Activated CD8-positive, alpha-beta T cell treated with anti-CD3 and anti-CD28 coated beads, Interleukin-2, amount 10 ng/mL, durations not matched to agents 7 days and 5 days (primary cell): ENCODE measurements at places on chromosomes 3 and 15.

GRCh38 chr3:179898024-179898423 lies 138.7 kb downstream of the PEX5L start:
- peak; percentile 30 for DNase-seq

- no peak for DNase-seq
These were observed 40.3 kb downstream of the SLC6A20 start for GRCh38 chr3:45756055-45756454.

DNA sequence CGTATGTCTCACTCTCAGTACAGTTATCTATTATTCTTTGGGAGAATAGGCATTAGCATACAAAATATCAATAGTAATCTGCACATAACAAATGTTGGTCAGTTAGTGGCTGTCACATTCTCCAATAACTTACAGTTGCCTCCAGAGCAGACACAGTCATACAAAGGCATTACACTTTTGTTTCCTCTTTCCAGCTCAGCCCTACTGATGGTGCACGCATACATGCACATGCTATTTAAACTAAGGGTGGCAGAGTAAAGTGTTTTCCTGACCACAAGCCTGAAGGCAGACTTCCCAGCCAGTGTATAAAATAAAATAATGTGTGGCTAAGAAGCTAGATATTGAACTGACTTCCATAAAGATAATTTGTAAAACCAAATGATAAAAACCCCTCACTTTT lies 47.6 kb downstream of the PHLDB2 start:
- DNase-seq: no peak

DNA sequence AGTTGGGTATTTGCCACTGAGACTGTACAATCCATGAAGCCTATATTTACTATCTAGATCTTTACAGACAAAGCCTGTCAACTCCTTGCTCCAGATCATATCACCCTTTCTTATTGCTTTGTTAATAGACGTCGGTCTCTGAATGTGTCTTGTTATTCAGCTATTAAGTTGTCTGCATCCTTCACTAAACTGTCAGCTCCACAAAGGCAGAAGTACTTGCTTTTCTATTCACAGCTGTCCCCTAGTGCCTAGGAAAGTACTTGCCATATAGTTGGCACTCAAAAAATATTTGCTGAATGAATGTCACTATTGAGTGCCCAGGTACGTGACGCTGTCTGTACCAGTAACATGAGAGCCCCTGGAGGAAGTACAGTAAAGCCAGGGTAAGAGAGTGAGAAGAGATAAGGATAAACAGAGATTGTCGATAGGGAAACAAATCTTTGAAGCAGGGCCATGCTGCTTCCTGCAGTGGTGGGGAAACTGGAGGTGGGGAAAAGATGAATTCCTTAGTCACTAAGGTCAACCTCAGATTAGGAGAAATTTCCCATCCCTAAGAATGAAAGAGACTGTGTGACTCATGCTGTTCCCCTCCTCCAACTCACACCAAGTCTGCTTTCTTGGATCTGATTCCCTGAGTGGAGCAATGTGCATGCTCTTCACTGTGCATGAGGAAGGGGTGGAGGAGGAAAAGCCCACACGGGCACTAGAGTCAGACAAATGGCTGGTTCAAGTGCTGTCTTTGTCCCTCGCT lies 36.3 kb downstream of the PRICKLE2 start:
- DNase-seq: no peak

DNA sequence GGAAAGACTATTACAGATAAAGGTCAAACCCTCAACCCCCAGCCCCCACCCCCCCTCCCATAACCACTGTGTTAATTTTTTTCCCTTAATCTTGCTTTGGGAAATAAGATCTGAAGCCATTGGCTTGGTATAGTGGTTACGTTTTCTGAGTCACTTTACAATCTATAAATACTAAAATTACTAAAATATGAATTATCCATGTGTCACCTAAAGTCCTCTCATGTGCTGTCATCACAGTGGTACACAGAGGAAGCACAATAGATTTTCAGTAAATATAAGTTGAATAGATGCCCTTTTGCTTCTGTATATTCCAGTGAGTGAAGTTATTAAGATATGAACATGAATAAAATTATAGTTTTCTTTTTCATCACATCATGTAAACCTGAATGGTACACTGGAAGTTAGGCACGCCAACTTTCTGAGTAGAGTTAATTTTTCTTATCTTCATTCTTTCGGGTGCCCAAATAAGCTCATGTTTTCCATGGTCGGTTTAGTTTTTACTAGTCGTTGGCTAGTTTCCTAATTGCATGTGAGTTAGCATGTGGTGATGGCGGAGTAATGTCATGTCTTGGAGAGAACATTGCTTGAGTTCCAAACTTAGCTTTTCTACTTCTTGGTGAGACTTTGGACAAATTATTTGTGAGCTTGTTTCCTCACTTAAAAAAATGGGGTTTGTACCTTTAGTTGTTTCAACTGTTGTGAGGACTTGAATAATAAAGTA lies 11.5 kb downstream of the PPP4R2 start:
- no peak for DNase-seq

DNA sequence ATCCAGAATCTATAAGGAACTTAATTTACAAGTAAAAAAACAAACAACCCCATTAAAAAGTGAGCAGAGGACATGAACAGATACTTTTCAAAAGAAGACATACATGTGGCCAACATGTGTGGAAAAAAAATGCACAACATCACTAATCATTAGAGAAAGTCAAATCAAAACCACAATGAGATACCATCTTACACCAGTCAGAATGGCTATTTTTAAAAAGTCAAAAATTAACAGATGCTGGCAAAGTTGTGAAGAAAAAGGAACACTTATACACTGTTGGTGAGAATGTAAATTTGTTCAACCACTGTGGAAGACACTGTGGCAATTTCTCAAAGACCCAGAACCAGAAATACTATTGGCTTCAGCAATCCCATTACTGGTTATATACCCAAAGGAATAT lies 830.0 kb upstream of the ALCAM start:
- DNase-seq: no peak

- DNase-seq: no peak
These were observed 206.0 kb downstream of the THRB start for GRCh38 chr3:24288496-24289236.

DNA sequence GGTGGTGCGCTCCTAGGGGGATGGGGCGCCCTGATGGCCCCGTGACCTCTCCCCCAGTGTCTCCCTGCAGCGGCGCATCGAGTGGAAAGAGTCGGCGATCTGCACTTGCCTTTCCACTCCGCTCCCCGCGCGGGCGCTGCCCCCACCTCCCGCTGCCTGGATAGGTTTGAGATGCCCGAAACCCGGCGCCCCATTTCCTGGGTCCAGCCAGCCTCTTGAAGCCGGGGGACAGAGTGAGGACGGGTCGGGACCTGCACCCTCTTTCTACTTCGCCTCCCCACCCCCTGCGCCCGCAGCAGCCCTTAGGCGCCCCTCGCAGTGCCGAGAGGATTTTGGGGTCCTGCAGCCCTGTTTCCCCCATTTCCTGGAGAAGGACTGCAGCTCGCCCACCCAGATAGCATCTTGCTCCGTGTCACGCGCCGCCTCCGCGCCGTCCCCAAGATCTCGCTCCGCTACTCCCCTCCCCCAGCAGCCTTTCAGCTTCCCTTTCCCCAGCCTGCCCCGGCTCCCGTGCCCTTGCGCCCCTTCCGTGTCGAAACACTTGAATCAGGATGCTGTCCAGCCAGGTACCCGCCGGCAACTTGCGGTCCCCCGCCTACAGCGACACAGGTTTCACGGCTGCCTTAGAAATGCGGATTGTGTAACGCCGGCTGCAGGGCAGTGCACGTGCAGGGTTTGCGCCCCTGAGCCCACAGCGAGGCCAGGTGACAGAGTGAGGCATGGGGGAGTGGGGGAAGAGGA lies 519 bp downstream of the ABHD6 start:
- peak; percentile 68 for DNase-seq

DNA sequence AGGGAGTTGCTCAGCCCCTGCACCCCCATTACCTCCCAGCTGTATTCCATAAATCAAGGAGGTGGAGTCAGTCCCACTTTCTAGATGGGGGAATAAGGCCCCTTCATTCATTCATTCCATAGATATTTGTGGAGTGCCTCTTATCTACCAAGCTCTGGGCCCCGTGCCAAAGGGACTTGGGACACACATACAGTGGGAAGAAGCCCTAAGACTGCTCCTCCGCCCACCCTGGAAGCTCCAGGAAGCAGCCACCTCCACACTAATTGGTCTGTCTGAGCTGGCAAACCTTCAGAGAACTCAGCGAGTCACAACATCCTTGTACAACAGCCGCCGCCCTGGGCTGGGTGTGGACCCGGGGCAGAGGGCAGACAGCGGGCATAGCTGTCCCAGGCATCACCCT lies 6.4 kb downstream of the STRA6 start:
- no peak for DNase-seq

- no peak for DNase-seq
These were observed 73.7 kb upstream of the TSPAN3 start for GRCh38 chr15:77144492-77145070.

DNA sequence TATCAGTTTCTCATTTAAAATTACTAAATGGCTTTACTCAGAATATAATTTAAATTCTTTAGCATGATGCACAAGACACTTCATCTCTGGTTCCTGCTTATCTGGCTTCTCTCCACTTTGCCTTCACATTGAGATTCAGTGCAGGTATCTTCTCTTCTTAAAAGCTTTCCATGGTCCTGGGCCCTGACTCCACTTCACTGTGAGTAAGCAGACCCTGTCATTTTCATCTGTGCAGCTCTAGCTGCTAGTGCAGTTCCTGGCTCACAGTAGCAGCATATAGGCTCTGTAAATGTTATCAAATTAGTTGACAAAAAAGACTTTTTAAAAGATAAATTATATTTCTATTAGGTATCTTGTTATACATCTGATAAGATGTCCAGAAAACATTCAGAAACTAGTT lies 58.8 kb downstream of the BCHE start:
- DNase-seq: no peak

GRCh38 chr3:152672320-152672649 lies 162.6 kb upstream of the P2RY1 start:
- no peak for DNase-seq

DNA sequence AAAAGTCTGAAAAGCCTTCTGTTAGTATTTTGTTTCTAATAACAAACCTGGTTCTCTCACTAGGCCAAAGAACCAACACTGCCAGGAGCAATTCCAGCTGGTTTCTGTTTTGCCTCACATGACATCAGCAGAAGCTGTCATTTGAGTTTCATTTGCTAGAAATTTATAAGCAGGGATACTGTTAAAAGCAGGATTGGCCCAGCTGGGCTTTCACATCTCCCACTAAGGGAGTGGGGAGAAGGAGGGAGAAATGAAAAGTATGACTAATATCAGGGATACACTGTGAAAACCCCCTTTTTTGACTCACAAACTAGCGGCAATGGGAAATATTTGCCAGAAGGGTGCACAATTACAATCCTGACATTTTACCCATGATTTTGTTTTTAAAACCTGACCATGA lies 5.3 kb downstream of the CCDC80 start:
- DNase-seq: no peak

GRCh38 chr3:121072133-121072532 lies 164.1 kb downstream of the STXBP5L start:
- DNase-seq: no peak

DNA sequence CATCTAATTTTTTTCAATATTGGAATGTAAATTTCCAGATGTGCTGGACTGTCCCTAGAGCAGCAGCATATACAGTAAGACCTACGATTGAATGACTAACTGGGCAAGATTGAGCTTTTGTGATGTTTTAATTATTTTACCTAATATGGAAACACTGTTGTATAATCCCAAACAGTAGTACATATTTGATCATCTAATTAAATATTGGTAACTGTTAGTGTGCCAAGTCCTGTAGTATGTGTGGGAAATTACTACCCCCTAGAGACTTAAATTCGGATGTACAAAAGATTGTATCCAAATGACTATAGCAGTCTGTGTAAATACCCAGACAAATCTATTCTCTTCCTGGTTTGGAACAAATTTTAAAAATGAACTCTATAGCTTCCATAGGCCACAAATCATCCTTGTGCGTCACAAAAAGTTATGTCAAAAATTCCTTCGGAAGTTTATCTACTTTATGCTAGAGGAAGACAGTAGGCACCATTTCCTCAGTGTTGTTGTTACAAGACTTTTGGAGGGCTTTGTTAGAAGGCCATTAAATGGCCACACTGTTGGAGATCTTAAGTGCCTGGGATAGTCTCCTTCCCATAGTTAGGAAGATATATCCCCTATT lies 41.6 kb downstream of the NKIRAS1 start:
- no peak for DNase-seq

- DNase-seq: no peak
These were observed 30.4 kb downstream of the UBE3A start for GRCh38 chr15:25408428-25408827.

DNA sequence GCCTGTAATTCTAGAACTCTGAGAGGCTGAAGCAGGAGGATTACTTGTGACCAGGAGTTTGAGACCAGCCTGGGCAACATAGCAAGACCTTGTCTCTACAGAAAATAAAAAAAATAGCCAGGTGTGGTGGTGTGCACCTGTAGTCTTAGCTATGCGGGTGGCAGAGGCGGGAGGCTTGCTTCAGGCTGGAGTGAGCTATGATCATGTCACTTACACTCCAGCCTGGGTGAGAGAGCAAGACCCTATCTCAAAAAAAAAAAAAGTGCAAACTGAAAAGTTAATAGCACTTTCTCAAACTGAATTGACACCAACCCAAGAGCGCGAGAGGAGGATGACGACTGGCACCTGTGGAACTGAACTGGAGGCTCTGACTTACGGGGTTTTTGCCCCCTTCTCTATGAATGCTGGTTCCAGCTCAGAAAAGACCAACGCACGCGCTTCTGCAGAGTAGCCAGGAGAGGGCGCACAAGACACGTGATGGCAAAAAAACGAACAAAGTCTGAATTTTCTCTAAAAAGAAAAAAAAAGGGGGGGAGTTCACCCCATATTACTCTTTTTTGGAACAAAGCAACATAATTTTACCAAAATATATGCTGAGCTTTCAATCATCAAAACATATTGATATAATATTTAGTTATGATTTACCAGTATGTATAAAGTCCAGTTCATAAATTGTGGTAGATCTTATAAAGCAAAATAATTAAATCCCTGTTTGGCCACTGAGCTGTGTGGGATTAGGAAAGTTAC lies 23.7 kb downstream of the CFAP92 start:
- DNase-seq: peak; percentile 79

- peak; percentile 96 for DNase-seq
These were observed at the start of gene CCDC13 for GRCh38 chr3:42772670-42773408. Gene CCDC13 (minus strand): TSS chr3:42773253. CDS start chr3:42758345, 14,908 bp downstream.

GRCh38 chr3:114466251-114466650 lies 172.4 kb downstream of the TIGIT start:
- DNase-seq: no peak

- peak; percentile 10 for DNase-seq
These were observed 12.7 kb downstream of the TAGLN3 start for GRCh38 chr3:112011376-112011940.

DNA sequence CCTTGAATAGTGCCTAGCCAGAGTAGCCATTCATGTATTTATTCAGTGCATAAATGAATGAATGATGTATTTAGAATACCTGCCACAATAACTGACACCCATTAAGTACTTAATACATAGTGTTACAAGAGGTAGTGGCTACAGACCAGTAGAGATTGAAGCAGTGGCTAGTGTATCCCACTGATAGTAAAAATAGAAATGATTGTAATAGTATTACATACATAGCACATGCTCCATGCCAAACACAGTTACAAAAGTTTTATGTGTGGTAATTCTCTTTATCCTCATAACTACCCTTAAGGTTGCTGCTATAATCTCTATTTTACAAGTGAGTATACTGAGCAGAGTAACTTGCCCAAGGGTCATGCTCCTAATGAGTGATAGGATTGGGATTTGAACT lies 30.3 kb upstream of the SCAANT1 start:
- DNase-seq: no peak

GRCh38 chr15:28892789-28893610 lies 7.2 kb downstream of the APBA2 start:
- DNase-seq: no peak
